ENCODE measurements at places on chromosomes 11 and 22. TPM values are rescaled to one million over a fixed set of nuclear protein-coding genes. Genes with fewer than 3 reads are reported as not detected.

The SMTNL1 gene
- 0.11 TPM for total RNA-seq

The EHF gene
- not detected for total RNA-seq

The RRP7A gene
- total RNA-seq: 31.0 TPM

The DGCR6 gene
- total RNA-seq: 22.3 TPM

The PANX3 gene
- not detected for total RNA-seq

The CELF1 gene
- total RNA-seq: 72.2 TPM

The PRRG4 gene
- total RNA-seq: not detected

Measured in cardiac muscle cell (in vitro differentiated cells and primary cell).